ENCODE measurements at places on chromosomes 13 and 19.

- DNase-seq, result no peak
These were observed 903.1 kb downstream of the SLITRK6 start for GRCh38 chr13:84896128-84896527.

DNA sequence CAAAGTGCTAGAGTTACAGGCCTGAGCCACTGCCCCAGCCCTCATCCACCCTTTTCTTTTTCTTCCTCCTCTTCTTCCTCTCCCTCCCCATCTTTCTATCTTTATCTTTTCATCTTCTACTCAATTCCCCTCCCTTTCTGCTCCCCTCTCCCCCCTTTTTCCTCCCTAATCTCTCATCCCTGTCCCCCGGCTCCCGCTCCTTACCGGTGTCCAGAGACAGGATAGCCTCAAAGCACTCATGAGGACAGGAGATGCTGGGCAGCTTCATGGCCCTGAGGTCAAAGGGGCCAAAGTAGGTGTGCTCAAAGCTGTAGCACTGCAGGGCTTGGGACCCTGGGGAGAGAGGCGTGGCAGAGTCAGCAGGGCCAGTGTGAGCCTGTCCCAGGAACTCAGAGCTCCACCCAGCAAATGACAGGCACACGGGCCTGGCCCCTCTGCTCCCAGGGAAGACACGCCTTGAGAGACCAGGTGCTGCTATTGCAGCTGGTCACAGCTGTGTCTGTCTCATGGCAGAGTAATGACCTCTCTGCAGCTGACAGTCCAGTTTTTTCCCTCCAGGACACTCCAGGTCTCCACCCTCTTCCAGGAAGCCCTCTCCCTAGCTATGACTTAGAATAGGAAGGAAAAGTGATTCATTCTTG, 2.6 kb downstream of the LYPD5 start:
- DNase-seq, result no peak

GRCh38 chr19:7676376-7676775, 514 bp upstream of the MCEMP1 start:
- no peak for DNase-seq

DNA sequence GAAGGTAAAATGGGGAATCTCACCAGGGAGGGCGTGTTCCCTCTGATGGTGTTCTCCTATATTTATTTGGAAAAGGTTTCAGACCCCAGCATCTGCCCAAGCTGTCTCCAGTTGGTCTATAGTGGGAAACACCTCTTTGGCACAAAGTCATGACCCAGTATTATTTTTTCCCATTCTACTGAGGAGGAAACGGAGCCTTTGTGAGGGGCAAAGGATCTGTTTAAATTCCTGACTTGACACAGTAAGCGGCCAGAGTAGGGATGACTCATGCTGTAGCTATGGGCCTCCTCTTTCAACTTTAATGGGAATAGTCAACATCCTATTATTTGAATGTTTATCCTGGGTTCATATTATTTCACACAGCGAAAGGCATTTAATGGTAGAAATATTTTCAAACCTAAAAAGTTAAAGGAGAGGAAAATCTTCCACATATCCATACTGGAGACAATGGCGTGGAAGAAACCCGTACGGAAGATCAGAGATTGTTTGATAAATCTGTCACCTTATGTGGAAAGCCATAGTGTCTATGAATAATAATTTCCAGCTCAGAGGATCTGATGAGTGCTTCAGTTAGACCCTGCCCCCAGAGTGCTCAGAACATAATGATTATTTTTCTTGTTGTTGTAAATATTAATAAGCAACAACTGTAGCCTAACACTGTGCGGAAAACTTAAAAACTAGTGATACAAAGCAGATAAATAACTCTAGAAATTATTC, 126.0 kb downstream of the FOXO1 start:
- no peak for DNase-seq

- DNase-seq, result no peak
These were observed 61.3 kb downstream of the CELF5 start for GRCh38 chr19:3285647-3286176.
